Activated CD8-positive, alpha-beta T cell treated with anti-CD3 and anti-CD28 coated beads for 36 hours (primary cell): ENCODE measurements at places on chromosomes 11 and 22.

GRCh38 chr11:22930816-22931594, 70.7 kb upstream of the CCDC179 start:
- no peak for DNase-seq

DNA sequence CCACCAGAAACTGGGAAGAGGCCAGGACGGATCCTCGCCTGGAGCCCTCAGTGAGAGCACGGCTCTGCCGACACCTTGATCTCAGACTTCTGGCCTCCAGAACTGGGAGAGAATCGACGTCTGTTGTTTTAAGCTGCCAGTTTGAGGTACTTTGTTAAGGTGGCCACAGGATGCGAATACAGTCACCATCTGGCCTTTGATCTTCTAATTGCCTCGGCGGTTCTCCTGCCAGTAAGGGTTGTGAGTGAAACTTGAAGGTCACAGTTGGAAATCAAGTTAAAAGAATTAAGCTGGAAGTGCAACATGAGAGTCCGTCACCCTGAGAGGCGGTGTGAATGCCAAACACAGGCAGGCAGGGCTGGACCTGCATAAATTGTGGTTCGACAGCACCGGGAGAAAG, 27.9 kb downstream of the PARVB start:
- DNase-seq: no peak

GRCh38 chr22:37002633-37003032, 16.6 kb downstream of the TST start:
- no peak for DNase-seq

DNA sequence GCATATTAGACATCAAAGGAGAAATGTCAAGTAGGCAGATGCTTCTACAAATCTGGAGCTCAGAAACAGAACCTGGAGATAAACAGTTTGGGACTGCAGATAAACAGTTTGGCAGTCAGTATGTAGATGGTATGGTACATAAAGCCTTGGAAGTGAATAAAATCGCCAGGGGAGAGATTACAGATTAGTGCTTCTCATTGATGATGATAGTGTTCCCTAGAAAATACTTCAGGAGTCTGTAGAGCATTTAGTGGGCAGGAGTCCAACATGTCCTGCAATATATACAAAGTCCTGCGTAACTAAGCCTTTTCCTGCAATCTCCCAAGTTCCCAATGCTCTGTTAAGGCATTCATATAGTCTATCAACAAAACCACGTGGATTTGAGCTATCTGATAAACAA, 35.2 kb downstream of the NARS2 start:
- no peak for DNase-seq

DNA sequence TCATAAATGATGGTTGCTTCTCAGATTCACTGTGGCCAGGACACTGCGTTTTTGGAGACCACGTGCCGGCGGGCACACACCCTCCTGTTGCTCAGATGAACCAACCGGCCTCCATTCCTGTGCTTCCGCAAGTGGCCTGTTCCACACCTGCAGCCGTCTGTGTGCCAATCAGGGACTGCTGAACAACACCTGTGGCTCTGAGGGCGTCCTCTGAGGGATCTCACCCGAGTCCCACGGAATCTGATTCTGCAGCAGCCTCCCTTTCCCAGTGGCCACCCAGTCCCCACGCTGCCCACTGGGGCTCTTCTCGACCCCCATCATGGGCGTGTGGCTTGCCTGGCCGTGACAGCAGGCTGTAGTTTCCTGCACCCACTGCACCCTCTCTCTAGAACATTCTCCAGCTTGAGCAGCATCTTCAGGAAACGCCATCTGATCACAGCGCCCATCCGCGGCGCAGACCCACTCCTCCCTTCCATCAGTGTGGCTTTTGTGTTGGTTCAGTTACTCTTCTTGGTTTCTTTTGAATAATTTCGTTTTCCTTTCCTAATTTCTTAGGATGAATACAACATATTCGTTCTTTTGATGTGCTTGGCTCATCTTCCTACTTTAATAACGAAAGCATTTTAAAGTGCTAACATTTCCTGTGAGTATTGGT, 100.3 kb upstream of the SLC22A12 start:
- no peak for DNase-seq

DNA sequence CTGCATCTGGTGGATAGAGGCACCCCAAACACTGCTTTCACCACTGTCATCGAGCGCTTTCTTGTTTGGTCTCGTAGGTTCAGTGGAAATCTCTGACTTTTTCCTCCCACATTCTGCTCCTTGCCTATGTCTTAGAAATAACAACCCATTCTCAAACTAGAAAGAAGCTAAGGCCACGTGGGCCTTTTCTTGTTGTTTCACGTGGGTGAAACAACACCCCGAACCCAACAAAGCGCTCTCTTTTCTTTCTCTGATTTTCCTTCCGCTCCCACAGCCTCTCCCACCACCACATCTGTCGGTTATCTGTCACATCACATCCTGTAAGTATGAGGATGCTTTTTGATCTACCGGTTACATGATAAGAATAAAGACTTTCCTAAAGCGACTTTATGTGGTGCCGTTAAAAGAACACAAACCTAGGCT, 77.1 kb downstream of the LINC01488 start:
- peak; percentile 38 for DNase-seq

DNA sequence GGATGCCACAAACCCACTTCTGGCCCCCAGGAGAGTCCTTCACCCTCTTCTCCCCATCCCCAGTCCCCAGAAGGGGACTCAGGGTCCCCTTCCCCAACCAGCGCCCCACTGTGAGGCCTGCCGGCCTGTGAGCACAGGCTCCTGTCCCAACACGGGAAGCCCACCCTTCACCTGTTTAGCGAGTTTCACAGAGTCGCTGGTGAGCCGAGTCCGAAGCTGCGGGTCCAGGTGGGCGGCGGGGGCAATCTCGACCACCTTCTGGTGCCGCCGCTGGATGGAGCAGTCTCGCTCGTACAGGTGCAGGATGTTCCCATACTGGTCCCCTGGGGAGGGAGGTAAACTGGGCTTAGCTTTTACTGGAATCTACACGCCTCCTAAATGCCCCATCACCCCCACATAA, 13.3 kb downstream of the LRFN4 start:
- no peak for DNase-seq

GRCh38 chr11:69892986-69893555, 73.9 kb upstream of the FGF3 start:
- DNase-seq: no peak

GRCh38 chr11:47408598-47409439, 429 bp downstream of the SLC39A13 start:
- no peak for DNase-seq
